Activated T-cell treated with anti-CD3 and anti-CD28 coated beads for 24 hours (primary cell): ENCODE measurements at places on chromosomes 13 and 19.

DNA sequence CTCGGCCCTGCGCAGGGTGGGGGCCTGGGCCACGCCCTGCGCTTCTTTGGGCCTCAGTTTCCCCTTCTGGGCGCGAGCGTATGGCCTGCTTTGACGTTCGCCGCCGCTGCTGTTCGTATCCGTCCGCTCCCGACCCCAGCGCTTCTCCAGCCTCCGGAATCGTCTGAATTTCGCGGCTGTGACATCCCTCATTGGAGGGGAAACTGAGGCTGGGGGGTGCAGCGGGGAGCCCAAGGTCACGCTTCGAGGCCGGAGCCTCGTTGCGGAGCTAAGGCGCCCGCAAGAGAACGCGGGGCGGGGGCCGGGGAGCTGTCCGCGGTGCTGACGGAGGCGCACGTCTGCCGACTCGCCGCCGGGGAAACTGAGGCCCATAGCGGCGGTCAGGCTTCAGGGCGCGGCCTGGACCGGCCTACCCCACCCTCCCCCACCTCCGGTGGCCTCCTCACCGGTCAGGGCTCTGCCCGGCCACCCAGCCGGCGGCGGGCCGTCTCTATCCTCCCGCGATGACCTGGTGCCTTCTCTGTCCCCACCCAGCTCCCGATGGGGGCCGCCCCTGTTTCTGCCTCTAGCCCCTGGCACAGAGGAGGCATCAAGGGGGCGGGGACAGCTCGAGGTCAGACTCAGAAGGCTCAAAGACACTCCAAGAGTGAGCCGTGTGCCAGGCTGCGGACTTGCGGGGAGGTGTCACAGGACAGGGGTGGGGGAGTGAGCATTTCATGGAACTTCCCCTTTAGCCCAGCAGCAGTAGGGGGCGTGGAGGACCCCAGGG is 3.0 kb upstream of the APC2 start:
- DNase-seq = no peak

DNA sequence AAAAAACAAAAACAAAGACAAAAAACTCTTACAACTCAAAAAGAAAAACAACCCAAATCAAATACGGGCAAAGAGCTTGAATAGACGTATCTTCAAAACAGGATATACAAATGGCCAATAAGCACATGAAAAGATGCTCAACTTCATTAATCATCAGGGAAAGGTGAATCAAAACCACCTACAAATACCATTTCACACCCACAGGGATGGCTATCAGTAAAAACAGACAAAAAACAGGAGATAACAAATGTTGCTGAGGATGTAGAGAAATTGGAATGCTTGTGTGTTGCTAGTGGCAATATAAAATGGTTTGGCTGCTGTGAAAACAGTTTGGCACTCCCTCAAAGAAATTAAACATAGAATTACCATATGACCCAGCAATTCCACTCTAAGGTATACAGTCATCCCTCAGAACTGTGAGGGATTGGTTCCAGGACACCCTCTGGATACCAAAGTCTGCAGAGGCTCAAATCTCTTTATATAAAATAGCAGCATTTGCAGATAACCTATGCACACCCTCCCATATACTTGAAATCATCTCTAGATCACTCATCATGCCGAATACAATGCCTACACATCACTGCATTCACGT is 29.7 kb downstream of the MLLT1 start:
- no peak for DNase-seq

DNA sequence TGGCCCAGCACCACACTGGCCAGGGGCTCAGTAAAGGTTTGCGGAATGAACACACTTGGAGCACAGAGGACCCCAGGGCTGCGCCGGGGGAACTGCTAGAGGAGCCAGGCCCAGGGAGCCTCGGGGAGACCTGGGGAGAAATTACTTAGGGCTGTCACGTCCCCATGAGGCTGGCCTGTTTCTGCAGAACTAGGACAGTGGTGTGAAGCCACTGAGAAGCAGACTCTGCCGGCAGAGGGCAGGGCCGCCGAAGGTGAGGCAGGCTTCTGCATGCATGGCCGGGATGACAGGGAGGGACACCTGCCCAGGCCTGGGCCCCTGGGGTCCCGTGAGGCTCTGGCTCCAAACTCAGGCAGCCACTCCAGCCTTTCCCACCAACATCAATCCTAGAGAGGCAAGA is 26.4 kb downstream of the ELAVL1 start:
- no peak for DNase-seq

DNA sequence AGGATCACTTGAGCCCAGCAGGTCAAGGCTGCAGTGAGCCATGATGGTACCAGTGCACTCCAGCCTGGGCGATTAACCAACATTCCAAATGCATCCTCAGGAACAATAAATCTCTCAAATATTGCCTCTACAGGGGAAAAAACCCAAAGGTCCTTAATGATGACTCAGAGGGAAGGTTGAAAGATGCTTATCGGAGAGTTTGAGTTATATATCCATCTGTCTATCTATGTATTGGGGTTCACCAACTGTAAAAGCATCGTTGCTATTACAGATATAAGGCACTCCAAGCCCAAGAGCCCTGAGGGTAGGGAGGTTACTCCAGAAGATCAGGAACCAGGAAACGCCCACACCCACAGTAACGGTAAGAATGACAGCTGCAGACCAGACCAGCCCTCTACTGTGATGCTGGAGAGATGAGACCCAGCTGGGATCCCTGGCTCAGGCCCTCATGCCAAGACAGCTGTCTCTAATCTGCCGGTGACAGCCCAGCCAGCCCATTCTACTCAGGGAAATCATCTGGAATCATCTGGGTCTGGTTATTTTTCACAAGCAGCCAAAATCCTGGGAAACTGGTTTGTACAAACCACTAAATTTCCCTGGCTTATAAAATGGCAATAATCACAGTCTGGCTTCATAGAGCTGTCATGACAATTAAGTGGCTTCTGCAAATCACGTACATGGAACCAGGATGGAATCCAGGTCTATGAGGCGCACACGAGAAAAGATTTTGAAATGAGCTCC is 23.8 kb downstream of the TEX101 start:
- no peak for DNase-seq

DNA sequence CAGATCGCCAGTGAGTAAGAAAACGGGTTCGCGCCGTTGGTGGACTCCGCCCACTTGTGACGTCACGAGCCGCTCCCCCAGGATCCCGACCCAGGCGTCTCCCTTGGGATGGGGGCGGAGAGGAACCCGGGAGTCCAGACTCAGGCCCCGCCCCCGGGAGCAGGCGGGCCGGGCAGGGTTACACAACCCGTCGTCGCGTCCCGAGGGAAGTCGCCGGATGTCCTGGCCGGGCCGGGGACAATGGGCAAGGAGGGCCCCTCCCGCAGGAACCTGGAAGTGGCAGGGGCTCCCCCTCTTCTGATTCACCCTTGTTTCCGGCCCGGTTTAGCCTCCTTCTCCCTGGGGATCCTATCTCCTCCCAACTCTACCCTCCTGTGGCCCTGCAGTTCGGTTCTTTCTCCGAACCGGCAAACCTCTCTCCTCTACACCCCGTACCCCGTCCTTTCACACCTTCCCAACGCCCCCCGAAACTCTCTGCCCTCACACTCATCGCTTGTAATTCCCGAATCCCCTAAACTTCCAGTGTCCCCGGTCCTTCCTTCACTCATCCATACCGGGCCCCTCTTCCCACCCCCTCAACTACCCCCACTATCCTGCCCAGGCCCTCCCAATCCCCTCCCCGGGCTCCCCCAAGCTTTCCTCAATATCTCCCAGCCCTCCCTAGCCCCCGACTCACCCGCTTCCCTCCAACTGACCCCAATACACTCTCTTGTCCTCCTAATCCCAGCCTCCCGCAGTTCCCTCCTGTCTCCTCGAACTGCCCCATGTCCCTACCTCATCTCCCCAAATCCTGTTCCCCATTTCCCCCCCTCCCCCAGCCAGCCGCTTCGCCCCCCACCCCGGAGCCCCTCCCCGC is 20.0 kb upstream of the ERCC1 start:
- DNase-seq = no peak

- DNase-seq = no peak
These were observed 3.5 kb upstream of the ZIC5 start for GRCh38 chr13:99974939-99975561.

DNA sequence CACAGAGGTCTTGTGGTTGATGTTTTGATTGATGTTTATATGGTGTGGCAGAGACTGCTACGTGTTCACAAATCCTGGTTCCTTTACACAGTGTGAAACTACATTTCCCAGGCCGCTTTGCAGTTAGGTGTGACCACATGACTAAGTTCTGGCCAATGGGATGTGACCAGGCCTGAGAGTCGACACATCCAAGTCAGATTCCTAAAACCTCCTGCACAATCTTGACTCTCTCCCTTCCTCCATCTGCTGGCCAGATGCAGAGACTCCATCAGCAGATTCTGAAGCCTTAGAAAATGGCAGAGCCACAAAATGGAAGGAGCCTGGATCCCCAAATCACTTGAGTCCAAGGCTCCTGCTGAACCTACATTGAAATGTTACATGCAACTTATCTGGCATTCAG is 12.6 kb downstream of the CD37 start:
- no peak for DNase-seq

GRCh38 chr19:30312582-30313352 is 59.4 kb upstream of the ZNF536 start:
- no peak for DNase-seq

- DNase-seq = no peak
These were observed 180.2 kb upstream of the TSC22D1 start for GRCh38 chr13:44756276-44756810.

GRCh38 chr19:16359964-16360363 is 35.3 kb downstream of the KLF2 start:
- no peak for DNase-seq

DNA sequence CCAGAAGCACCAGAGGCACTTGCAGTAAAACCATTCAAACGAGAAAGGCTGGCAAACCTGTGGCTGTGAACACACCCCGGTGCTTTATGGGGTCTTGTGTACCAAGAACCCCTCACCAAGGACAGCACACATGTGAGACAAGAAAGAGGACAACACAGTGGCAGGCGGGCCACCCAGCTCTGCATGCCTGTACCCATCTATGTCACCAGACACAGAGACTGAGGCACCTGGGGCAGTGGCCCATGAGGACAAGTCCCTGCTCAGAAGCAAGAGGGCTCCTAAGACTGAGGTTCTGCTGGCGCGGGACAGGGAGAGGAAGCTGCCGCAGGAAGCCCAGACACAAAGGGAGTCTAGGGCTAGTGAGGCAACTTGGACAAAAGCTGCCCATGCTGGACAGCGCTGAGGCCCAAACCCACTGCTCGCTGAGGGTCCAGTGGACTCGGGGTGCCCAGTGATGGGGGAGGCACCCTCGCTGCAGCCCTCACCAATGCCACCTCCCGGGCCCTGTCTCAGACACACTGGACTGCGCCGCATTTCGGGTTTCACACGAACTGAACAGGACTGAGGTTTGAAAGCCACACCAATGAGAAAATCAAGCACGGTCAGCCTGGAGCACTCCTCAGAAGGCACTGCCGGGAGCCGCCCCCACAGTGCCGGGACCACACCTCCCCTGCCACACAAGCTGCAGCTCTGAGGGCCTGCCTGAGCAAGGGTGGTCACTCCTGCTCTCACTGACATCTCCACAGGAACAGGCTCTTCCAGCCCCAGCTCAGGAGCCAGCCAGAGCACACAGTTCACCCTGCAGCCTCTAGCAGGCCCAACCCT is 232.7 kb downstream of the TUBA3C start:
- no peak for DNase-seq

DNA sequence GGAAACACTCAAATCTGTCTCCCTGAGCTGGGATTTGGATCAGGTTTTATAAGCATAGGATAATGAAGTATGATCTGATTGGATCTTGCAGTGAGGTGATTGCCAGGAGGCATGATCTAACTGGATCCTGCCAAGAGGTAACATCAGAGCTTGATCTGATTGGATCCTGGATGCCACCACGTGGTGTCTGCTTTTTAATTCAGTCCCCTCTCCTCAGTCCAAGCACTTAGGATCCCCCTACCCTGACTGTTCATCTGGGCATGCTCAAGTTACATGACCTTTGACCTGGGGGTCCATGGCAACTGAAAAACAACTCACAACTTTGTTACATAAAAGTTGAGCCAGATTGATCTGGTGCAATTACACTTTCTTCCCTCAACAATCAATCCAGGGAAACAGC is 47.5 kb upstream of the LSM14A start:
- DNase-seq = no peak

GRCh38 chr19:47614021-47614295 is 5.0 kb downstream of the BICRA start:
- DNase-seq = no peak

- DNase-seq = no peak
These were observed 9.0 kb upstream of the CD70 start for GRCh38 chr19:6599866-6600454.

GRCh38 chr13:72284791-72285190 is 417.8 kb upstream of the DACH1 start:
- no peak for DNase-seq

- DNase-seq = no peak
These were observed 431.7 kb downstream of the EFNB2 start for GRCh38 chr13:106103779-106104178.

DNA sequence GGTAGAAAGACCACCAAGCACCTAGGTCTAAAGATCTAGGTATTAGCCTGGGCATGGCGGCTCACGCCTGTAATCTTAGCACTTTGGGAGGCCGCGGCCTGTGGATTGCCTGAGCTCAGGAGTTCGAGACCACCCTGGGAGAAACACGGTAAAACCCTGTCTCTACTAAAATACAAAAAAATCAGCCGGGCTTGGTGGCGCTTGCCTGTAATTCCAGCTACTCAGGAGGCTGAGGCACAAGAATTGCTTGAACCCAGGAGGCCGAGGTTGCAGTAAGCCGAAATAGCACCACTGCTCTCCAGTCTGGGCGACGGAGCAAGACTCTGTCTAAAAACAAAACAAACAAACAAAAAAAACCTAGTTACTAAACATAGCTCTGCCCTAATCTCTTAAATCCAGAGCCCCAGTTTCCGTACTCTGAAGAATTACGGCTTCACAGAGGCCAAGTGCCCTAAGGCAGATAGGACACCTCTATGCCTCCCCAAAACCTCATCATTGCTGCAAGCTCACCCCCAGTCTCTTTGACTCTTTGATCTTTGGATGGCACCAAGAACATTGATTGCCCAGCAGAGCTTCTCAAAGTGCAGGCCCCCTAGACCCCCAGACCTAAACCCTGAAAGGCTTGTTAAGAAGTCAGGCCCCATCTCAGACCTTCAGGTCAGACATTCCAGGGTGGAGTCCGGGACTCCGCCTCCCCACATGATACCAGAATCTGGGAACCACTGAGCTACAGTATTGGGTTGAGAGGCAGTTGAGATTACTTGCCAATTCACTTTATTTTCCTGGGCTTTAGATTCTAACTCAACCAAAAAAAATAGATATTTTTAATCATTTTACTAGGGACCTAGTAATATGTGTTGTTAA is 2.8 kb downstream of the COL4A2 start:
- no peak for DNase-seq

GRCh38 chr19:10279737-10280442 is 6.9 kb upstream of the ICAM4 start:
- no peak for DNase-seq

DNA sequence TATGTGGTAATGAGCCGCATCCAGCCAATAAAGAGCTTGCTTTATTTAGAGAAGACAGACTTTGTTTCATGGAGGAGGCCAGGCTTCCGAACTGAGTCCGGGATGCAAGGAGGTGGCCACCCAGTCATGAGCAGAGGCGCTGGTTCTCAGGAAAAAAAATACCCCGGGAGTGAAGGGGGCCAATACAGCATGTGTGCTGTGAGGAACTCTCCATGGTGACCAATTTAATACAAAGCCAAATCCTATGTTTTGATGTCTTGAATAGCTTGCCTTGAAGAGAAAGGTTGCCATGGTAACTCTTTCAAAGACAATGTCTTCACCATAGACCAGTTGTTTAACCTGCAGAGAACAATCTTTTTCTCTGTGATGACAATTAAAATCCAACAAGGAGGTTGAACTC is 43.4 kb upstream of the PDCD5 start:
- no peak for DNase-seq

- DNase-seq = no peak
These were observed 314.7 kb downstream of the UQCRFS1 start for GRCh38 chr19:28898249-28898648.

GRCh38 chr13:53281677-53282076 is 253.1 kb downstream of the OLFM4 start:
- DNase-seq = no peak
